Stimulated activated CD4-positive, alpha-beta T cell treated with anti-CD3 and anti-CD28 coated beads, Interleukin-4, amount 100 ng/mL, for 24 hours (primary cell): ENCODE measurements at places on chromosomes 13 and 19.

- DNase-seq = no peak
Measured at GRCh38 chr19:13956365-13956744, 4.0 kb downstream of the DCAF15 start.

GRCh38 chr19:38519988-38520387 is 86.5 kb downstream of the RYR1 start:
- DNase-seq = no peak

DNA sequence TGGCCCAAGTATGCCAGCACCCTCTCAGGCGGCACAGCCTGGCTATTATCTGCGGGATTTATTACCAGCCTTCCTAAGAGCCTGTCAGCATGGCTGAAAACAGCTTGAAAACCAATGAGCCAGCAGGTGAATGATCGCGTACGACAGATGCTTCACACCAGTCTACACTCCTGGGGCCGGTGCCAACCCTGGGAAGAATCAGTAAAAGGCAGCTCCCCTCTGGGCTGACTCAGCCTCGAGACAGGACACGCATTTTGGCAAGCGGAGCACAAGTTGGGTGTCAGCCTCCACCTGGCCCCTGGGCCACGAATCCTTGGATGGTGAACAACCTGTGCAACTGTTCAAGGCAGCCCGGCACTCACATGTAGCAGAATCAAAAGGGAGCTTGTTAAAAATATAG is 15.6 kb downstream of the EMP3 start:
- DNase-seq = no peak

GRCh38 chr13:32164622-32165268 is 133.2 kb downstream of the FRY start:
- DNase-seq = peak; percentile 33

DNA sequence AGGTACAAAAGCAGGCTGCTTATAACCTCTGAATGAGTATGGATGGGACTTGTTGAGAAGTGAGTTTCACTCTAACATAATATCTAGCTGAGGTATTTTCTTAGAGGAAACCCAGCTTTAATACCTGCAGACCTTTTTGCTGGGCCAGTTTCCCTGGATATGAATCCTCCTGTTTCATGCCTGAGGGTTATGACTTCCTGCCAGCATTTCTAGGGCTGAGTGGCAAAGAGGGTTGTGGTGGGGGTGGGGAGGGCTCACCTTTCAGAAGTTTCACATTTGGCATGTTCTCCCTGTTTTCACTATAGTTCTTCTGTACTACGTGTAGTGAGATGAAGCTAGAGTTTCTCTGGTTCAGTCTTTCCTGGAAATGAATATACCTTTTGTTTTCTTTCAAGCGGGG is 73.7 kb downstream of the LACC1 start:
- no peak for DNase-seq

DNA sequence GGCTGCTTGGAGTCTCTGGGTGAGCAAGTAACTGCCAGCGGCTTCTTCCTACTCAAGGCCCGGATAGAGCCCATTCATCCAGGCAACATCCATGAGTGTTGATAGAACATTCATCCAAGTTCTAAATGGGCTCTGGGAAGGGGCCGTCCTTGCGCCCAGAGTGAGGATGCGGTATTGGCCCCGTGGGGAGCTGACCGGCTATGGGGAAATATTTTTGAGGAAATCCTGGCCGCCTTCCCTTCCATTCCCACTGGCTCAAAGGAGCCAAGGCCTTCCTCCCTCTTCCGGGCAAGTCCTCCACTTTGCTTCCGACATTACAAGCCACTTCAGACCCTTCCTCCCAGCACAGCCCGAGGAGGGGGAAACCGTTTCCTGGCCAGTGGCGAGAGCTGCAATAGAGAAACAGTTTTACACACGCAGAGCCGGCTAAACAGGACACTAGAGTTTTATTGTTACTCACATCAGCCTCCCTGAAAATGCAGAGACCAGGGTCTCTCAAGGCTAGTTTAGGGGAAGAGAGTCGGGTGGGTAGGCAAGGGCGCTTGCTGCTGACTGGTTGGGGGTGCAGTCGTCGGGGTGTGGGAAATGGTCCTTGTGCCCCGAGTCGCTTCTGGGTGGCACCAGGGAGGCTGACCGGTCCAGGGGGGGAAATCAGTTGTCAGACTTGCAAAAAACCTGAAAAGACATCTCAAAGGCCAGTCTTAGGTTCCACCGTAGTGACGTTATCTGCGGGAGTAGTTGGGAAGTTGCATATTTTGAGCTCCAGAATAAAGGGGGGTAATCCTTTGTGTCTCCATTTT is 37.5 kb downstream of the C13orf46 start:
- no peak for DNase-seq

DNA sequence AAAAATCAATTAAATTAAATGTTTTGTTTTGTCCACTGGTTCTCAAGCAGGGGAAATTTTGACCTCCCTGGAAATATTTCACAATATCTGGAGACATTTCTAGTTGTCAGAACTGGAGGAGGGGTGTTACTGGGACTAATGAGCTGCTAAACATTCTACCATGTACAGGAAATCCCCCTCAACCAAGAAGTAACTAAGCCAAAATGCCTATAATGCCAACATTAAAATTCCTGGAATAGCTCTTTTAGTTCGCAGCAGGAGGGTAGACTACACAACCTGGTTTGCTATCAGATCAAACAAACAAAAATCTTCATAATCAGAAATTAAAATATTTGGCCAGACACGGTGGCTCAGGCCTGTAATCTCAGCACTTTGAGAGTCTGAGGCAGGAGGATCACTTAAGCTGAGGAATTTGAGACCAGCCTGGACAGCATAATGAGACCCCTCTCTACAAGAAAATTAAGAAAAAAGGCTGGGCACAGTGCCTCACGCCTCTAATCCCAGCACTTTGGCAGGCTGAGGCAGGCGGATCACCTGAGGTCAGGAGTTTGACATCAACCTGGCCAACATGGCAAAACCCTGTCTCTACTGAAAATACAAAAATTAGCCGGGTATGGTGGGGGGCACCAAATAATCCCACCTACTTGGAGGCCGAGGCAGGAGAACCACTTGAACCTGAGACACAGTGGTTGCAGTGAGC is 13.7 kb upstream of the SMARCA4 start:
- DNase-seq = no peak

GRCh38 chr19:55447421-55448174 is 4.5 kb upstream of the SHISA7 start:
- DNase-seq = no peak

- DNase-seq = peak; percentile 61
Measured at GRCh38 chr19:18419195-18419698, at the start of gene SSBP4. Gene SSBP4, plus strand, starts transcription at chr19:18419398. Its CDS starts 251 bp downstream, at chr19:18419649.

- no peak for DNase-seq
Measured at GRCh38 chr19:51410950-51411748, 6.3 kb downstream of the SIGLEC10 start.
